ENCODE measurements at places on chromosomes 2 and 18. TPM values are rescaled to one million over a fixed set of nuclear protein-coding genes. Genes with fewer than 3 reads are reported as not detected.

GRCh38 chr2:23734416-23734815 is 192.5 kb downstream of the ATAD2B start:
- DNase-seq: no peak

GRCh38 chr2:81529944-81530343 is 1225.4 kb upstream of the LRRTM1 start:
- no peak for DNase-seq

GRCh38 chr18:62848946-62849345 is 133.6 kb downstream of the PHLPP1 start:
- no peak for DNase-seq

- no peak for DNase-seq
Observed at GRCh38 chr18:44651918-44652572, 28.6 kb upstream of the SETBP1 start.

DNA sequence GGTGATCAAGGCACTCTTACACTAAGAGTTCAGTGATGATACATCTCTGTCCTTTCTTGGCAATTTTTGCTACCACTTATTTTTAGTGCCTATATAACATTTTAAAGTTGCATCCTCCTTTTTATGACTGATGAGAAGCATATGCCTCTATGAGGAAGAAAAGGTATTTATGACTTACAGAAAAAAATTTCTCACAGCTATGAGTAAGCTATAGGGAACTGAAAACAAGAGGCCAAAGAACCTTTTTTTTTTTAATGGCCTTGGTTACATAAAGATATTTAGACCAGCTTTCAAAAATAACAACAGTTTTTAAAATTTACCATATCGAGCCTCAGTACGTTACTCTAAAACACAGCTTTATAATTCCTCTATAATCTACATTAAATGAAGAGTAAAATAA is 21.3 kb downstream of the MBD5 start:
- no peak for DNase-seq

GRCh38 chr2:156803967-156804366 is 367.8 kb downstream of the GPD2 start:
- DNase-seq: no peak

Gene CRYBA2
- polyA plus RNA-seq: not detected

All from heart left ventricle (tissue), 16 donors.